ENCODE measurements at places on chromosomes 11 and 22.

DNA sequence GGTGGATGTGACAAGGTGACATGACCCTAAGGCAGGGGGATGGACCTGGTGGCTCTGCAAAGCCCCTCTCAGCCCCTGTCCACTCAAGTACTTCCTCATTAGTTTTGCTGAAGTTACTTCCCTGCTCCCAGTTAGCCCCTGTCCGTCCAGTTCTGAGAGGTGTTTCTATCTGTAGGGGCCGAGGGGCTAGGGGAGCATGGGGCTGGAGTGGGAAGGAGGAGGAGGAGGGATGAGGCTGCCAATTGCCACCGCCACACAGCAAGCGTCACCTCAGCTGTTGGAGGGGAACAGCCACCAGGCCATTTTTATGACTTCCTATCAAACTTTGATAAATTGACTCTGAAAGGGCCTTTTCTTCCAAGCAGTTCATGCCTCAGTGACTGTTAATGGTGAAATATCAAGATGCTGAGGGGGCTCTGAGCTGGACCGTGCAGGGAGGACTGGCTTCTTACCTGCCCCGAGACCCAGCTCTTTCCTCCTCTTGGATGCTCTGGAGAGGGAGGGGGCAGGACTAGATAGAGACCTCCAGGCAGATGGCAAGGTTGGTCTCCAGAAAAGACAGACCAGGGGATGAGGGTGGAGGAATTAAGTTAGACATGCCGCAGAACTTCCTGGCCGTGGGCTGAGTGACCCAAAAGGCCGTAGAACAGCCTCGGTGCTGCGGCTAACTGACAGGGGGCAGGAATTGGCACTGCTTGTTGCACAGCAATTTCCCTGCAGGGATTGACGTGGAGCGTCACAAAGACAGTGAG is 137.0 kb downstream of the ST3GAL4 start:
- DNase-seq = no peak

- no peak for DNase-seq
Measured at GRCh38 chr11:93756748-93757147, 15.3 kb downstream of the C11orf54 start.

- DNase-seq = no peak
Measured at GRCh38 chr11:60918251-60918938, 4.4 kb downstream of the TMEM109 start.

- no peak for DNase-seq
Measured at GRCh38 chr11:75100314-75100713, 3.6 kb upstream of the OR2AT4 start.

- DNase-seq = no peak
Measured at GRCh38 chr11:21567645-21568290, 625.1 kb upstream of the ANO5 start.

GRCh38 chr11:2930704-2931419 is 1.6 kb upstream of the PHLDA2 start:
- DNase-seq = no peak

DNA sequence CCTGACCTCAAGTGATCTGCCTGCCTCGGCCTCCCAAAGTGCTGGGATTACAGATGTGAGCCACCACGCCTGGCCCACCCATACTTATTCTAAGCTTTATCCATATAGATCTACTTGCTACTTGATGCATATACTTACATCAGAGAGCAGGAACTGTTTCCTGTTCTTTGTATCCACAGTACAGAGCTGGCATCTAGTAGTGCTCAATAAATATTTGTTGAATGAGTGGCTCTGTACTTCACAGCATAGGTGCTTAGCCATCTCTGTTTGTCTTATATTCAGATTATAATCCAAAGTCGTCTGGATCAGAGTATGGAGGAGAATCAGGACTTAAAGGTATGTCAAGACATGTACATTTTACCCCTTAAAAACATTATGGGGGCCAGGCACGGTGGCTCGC is 38.6 kb upstream of the DLAT start:
- DNase-seq = no peak

DNA sequence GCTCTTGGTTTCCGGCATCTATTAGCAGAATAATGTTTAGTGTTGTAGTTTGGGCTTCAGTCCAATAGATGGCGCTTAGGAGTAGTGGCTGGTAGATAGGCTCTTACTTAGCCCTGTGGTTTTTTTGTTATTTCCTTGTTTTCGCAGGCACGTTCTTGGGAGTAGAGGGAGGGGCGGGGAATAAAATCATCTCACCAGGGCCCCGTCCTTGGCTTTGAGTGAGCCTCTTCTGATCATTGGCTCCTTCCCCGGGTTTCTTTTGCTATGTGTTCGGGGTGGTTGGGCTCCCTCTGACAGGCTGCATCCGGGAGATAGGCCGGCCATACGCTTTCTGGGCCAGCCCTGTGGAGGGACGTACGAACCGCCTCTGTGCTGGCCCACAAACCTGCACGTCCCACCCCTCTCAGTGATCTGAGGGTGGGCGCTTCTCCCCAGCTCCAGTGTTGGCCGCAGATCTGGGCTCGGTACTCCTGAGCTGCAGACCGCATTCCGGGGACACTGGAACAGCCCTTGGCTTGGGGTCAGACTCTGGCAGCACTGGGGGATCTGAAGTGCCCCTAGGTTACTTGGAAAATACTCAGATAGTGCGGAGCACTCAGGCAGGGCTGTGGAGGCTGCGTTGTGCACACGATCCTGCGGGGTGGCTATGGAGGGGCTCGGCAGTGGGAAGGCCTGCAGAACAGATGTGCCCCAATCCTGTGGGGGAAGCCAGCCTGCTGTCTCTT is 217.0 kb downstream of the DYNC2H1 start:
- peak; percentile 8 for DNase-seq

- DNase-seq = no peak
Measured at GRCh38 chr22:22167791-22168189, 76.8 kb upstream of the VPREB1 start.

- DNase-seq = no peak
Measured at GRCh38 chr11:116874251-116874650, 36.8 kb upstream of the APOA1 start.

DNA sequence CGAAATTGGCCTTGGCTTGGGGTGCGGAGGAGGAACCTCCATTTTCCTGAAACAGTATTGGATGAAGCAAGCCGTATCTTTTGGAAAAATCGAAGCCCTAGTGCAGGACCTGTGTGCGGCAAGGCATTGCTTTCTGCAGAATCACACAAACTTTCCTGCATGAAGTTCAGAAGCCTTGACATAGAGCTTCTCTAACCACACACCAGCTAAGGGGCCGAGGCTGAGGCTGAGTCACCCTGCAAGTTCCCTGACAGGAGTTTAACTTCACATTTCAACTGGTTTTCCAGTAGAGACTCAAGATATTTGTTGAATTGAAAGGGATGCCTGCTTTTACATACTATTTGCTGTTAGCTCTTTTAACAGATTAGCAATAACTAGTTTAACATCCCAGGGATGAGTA is 67.8 kb downstream of the TCF20 start:
- no peak for DNase-seq

DNA sequence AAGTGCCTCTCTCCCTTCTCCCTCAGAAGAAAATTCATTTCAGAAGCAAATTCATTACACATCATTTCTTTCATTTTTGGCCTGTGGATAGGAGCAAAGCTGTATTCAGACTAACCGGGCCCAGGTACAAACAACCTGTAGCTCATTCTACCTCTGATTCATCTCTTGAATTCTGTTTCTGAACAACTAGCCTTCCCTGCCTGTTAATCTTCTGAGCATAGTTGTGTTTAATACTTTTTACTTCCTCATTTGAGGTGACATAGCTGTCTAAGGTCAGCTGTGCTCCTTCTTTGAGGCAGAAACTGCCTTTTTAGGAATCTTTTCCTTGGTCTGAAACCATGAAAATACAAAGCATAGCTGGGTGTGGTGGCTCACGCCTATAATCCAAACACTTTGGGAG is 12.6 kb upstream of the IL18BP start:
- DNase-seq = no peak

DNA sequence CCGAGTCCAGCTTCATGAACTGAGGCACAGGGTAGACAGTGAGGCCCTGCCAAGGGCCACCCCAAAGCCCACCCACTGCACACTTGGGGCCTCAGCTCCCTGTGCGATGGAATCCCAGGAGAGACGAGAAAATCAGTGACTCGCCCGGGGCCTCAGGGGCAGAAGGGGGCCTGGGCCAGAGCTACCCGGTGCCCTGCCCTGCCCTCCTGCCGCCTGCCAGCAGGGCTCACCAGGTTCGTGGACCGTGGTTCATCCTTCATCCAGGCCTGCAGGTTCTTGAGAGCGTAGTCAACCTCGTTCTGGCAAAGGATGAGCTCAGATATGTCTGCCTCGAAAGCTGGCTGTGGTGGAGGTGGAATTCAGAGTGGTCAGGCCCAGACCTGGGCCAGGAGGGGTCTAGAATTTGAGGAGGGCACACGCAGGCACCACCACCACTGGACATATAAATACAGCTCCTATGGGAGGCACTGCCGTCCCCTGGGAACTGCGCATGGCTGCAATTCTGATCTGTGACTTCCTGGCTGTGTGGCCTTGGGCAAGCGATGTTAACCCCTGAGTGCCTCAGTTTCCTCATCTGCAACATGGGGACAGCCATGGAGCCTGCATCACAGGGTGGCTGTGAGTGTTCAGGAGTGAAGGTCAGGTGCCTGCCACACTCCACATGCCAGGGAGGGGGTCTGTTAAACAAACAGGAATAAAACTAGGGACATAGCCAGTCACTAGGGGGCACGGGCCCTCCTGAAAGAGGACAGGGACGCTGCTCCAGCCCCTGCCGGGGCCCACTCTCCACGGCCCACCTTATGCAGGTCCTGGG is 7.5 kb downstream of the ALDH3B2 start:
- DNase-seq = no peak

- DNase-seq = no peak
Measured at GRCh38 chr11:103902994-103903393, 133.4 kb upstream of the DDI1 start.

GRCh38 chr11:128488471-128488870 is 98.9 kb downstream of the ETS1 start:
- DNase-seq = no peak

GRCh38 chr11:66333220-66333877 is 2.9 kb downstream of the RIN1 start:
- DNase-seq = no peak

- no peak for DNase-seq
Measured at GRCh38 chr22:20646906-20647305, 127.0 kb upstream of the SERPIND1 start.

GRCh38 chr22:42156121-42156520 is 25.5 kb upstream of the CYP2D6 start:
- DNase-seq = peak; percentile 26

All from epithelial cell of prostate (primary cell).